ENCODE measurements at places on chromosomes 7 and 10.

- DNase-seq = no peak
Observed at GRCh38 chr7:116686812-116687419, 14.9 kb downstream of the MET start.

DNA sequence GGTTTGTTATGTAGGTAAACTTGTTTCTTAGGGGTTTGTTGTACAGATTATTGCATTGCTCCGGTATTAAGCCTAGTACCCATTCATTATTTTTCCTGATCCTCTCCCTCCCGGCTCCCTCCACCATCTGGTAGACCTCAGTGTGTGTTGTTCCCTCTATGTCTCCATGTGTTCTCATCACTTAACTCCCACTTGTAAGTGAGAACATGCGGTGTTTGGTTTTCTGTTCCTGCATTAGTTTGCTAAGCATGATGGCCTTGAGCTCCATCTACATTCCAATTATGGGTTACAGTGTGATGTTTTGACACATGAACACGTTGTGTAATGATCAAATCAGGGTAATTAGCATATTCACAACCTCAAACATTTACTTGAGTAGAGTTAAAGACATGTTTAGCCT is 237.5 kb downstream of the ABCA13 start:
- no peak for DNase-seq

- DNase-seq = no peak
Observed at GRCh38 chr10:52351914-52352330, 37.8 kb downstream of the DKK1 start.

- no peak for DNase-seq
Observed at GRCh38 chr7:45689011-45689796, 115.0 kb downstream of the ADCY1 start.

DNA sequence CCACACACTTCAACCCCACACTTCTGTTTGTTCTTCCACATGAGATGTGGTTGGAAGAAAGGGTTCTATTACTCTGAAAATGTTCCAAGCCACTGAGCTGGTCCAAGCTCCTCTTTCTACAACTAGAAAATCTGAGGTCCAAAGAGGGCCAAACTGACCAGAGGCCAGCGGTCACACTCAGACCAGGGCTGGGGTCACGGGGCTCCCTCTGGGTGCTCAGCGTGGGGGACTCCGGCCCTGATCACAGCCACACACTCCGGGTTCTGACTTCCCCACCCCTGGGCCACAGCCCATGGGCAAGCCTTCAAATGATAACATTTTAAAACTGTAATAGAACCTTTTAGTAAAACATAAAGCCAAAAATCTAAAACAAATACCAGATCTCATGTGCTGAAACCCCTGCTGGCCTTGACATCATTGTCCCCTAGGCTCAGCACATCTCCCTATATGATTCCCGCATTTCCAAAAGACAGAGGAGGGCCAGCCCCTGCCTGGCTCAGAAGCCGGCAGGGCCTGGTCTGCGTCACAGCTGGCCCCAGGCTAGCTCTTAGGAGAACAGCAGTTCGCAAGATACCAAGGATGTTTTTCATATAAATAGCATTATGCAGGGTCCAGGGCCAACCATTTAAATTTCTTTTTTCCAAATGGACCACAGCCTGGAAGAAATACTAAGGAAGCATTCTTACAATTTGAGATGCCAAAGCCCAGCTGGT is 3.3 kb downstream of the CRYGN start:
- no peak for DNase-seq

DNA sequence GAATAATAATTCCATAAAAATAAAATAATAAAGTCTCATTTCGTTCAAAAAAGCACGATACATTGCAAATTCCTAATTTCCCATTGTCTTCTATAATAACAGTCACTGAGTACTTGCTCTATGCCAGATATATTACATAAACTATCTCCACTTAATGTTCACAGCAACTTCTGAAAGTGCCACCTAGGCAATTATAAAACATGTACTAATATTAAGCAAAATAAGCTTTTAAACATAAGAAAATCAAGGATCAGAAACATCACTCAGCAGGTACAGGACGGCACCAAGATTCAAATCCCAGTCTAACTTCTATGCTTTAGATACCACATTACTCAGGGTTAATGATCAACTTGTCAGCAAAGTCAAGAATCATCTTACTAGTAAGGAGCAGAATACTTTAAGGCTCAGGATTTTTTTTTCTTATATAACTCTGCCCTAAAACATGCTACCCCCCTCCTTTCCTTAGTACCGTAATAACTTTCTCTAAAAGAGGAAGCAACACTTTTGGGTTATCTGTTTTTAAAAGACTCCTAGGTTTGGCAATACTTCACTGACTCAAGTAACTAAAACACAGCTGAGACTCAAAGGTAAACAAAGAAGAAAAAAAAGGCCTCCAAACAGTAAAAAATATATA is 51.3 kb downstream of the USP6NL start:
- no peak for DNase-seq

DNA sequence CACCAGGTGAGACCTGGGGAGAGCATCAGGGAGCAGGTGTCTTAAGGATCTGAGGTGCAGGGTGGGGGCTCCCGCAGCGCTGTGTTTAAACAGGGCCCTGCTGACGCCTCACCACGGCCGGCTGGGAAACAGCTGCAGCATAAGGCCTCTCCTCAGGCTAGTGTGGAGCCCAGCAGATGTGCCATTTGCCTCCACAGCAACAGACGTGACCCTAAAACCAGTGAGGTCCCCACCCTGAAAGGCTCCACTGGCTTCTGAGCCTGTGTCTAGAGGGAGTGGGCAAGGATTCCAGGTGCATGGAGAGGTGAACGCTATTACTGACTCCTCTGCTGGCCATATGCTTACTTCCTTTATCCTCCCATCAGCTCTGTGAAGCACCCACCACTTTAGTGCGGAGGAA is 47.8 kb downstream of the SYPL1 start:
- DNase-seq = no peak

DNA sequence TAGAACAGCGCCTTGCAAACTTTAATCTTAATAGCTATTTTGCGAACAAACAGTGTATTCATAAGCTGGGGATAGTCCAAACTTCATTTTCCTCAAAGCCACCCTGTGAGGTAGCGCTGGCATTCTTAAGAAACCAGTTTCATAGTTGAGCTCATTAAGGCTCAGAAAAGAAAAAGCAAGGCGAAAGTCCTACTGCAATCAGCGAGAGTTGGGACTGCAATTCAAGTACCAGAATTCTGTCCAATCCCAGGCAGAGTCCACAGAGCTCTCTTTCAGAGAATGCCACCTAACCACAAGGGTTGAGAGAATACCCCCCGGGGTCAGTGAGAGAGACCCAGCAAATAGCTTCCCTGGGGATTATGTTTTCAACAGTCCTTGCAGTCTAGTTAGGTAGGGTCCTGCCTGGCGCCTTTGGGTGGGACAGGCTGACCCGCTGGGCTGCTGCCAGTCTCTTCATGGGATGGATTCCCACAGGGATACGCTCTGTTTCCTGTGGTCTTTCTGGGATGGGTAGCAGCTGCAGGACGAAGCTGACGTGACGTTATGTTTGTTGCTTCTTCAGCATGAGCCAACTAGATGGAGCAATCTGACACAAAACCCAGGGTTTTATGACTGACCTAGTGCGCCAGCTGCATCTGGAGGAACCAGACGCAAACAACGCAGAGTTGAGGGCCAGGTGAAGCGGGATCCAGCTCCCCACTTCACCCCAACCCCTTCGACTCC is 16.0 kb downstream of the BMPER start:
- DNase-seq = no peak

DNA sequence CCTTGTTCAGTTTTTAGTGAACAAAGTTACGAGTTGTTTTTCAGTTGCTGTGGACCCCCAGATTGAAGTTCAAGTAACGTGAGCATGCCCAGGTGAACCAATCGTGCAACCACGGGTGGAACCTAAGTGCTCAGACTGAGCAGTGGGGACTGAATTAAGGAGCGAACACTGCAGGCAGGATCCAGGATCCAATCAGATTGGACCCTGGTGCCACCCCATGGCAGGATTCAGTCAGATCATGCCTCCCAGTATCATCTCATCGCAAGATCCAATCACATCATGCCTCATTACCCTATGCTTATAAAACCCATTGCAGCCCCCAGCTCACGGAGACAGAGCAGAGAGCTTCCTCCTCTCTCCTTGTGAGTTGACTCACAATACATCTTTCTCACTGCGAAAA is 80.9 kb downstream of the PFKFB3 start:
- DNase-seq = no peak

DNA sequence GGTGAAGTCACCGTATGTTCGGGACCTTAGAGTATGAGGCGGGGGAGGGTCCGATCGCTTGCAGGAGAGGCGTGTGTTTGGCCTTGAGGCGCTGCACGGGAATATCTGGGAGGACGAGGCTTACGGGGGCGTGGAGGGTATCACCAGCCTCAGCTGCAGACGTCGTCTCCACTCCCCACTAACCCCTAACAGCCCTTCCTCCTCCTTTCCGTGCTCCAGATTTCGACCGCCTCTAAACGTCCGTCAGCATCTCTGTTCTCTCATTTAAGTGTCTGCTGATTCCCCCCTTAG is 23.5 kb upstream of the ZNF12 start:
- DNase-seq = no peak

DNA sequence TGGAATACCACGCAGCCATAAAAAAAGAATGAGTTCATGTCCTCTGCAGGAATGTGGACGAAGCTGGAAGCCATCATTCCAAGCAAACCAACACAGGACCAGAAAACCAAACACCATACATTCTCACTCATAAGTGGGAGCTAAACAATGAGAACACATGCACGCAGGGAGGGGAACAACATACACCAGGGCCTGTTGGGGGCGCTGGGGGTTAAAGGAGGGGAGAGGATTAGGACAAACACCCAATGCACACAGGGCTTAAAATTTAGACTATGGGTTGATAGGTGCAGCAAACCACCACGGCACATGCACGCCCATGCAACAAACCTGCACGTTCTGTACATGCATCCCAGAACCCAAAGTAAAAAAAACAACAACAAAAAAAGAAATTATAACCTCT is 23.3 kb downstream of the RNF133 start:
- no peak for DNase-seq

- no peak for DNase-seq
Observed at GRCh38 chr7:2729893-2730716, 42.1 kb downstream of the AMZ1 start.

GRCh38 chr10:23106331-23107072 is 11.1 kb downstream of the MSRB2 start:
- no peak for DNase-seq

DNA sequence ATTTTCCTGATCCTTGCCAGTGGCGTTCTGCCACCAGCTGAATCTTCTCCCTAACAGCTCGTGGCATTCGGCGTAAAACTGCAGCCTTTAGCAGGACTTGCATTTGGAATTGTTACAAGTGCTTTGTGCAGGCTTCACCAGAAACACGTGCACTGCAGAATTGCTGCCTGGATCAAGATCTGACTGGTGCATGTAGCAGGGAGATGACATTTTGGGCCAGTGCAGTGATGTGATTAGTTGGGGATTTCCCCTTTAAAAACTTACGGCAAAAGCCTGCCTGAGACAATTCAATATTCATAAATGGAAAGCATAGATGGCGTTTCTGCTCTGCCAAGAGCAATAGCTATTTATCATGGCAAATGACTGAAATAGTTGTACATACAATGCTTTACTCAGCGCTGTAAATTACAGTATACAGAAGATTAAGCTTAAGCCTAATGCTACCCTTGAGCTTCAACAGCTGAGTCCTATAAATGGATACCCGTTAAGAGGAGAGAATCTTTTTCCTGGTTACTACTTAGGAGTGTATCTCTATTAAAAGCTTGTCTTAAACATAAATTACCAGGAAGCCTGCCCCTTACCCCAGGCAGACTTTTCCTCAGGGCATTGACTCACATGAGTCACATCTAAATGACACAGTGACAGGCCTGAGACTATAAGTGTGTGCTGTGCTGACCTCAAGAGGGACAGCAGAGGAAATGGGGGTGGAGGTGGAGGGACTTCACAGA is 106.3 kb downstream of the ATXN7L1 start:
- DNase-seq = no peak

DNA sequence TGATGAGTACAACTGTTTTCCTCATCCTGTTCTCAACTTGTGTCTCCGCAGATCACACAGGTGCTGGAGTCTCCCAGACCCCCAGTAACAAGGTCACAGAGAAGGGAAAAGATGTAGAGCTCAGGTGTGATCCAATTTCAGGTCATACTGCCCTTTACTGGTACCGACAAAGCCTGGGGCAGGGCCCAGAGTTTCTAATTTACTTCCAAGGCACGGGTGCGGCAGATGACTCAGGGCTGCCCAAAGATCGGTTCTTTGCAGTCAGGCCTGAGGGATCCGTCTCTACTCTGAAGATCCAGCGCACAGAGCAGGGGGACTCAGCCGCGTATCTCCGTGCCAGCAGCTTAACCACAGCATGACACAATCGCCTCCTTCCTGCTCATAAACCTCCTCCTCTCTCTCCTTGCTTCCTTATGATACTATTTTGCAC is 126.7 kb upstream of the PRSS58 start:
- no peak for DNase-seq

GRCh38 chr10:68576118-68576517 is 16.0 kb downstream of the TET1 start:
- no peak for DNase-seq

DNA sequence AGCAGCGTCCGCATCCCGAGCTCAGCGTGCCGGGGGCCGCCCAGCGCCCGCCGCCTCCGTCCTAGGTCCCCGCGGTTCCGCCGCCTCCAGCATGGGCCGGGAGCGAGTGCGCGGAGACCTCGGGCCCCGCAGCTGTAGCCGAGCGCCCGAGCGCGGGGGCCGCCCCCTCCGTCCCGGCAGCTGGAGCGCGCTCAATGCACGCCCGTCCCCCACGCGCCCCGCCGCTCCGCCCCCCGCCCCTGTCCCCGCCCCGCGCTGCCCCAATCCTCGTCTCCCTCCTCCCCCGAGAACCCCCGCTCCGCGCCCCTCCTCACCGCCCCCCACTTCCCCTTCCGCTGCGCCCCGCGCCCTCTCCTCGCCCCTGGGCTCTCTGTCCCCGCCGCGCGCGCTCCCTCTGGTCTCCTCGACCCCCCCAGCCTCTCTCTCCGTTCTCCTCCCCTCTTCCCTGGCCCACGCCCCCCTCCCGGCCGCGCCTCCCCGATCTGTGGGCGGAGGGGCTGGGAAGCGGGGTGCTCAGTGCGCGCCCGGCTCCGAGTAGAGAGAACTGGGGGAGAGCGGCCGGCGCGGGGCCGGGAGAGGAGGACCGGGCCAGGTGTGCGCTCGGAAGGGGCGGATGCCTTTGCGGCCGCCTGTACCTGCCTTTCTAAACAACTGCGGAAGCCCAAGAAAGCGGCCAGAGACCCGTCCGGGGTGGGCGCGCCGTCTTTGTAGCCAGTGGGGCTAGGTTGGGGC is at the start of gene VIPR2:
TSS of gene VIPR2 (minus strand) at position 110 of the 732 bp plus-strand sequence. CDS start at position 14, 96 bp downstream.
- no peak for DNase-seq

- no peak for DNase-seq
Observed at GRCh38 chr7:143978585-143978984, 21.5 kb upstream of the OR6B1 start.

DNA sequence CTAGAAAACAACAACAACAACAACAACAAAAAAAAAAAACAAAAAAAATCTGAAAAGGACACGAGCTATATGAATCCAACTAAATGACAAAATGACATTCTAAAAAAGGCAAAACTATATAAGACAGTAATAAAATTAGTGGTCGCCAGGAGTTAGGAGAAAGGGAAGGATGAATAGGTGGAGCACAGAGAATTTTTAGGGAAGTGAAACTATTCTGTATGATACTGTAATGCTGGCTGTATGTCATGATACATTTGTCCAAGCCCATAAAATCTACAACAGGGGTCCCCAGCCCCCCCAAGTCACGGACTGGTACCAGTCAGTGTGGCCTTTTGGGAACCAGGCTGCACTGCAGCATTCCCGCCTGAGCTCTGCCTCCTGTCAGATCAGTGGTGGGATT is 2.8 kb upstream of the PUS7 start:
- no peak for DNase-seq
